Calu3 (cell line): ENCODE measurements at places on chromosomes 1 and 21. TPM values are rescaled to one million over a fixed set of nuclear protein-coding genes. Genes with fewer than 3 reads are reported as not detected.
A peak's percentile ranks its signal among the peaks of the same experiment; 100 is the strongest.

GRCh38 chr1:95953015-95953414 is 719.0 kb downstream of the RWDD3 start:
- no peaks in the 10 kb centered on the region for H3K27me3 ChIP-seq
- H3K4me3 ChIP-seq: no peak overlapping the region
- H3K4me1 ChIP-seq: peaks cover 23% of the 10 kb centered on the region
- peak; percentile 46 for DNase-seq

DNA sequence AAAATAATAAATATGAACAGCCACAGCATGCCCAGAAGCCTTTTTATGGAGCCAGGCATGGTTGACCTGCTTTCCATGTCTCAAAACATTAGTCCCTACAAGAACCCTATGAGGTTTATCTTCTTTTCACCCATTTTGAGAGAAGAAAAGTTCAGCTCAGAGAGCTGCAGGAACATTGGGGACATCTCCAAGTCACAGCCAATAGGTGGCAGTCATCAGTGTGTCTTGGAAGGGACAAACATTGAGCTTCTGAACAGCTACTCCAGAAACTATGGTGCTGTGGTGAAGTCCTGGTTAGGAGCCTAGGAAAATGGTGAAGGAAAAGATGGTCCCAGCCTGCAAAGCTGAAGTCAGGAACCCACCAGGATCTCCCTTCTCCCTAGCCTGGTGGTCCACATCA is 73.6 kb downstream of the JMJD4 start:
- no peak overlapping the region for H3K4me3 ChIP-seq
- no peaks in the 10 kb centered on the region for H3K27me3 ChIP-seq
- no peaks in the 10 kb centered on the region for H3K4me1 ChIP-seq
- no peak overlapping the region for H3K27ac ChIP-seq

DNA sequence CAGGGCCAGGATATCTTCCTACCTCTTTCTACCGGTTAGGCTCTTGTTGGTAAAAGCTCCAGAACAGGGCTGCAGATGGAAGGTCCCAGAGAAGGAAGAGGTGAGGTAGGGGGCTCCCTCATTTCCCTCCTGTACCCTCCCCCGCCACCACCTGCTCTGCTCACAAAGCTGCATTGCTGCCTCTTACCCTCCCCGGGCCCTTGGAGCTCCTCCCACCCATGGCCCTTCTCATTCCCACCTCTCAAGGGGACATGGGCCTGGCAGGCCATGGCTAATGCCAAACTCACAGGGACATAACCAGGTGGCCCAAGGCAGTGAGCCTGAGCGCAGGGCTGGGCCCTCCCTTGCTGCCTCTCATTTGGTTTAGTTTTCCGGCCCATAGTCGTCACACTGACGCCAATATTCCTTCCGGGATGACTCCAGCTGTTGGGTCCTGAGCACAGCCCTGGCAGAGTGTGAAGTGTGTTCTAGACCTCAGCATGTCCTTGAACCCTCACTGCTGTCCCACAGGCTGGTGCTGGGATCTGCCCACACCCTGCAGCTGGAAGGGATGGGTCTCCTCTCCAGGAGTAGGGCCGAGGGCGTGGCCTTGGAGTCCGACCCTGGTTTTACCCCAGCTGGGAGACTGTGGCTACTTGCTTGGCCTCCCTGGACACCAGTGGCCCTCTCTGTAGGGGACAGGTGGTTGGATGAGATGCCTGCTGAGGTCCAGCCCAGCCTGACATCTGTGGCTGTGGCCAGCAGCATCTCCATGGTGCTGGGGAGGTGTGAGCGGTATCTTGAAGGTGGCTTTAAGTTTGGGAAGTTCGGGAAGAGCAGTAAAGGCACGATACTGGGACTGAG is 104.6 kb downstream of the ARHGEF10L start:
- no peak for DNase-seq
- no peaks in the 10 kb centered on the region for H3K27me3 ChIP-seq
- no peak overlapping the region for H3K27ac ChIP-seq
- no peaks in the 10 kb centered on the region for H3K4me1 ChIP-seq
- no peak overlapping the region for H3K4me3 ChIP-seq

- H3K27me3 ChIP-seq: no peaks in the 10 kb centered on the region
- H3K36me3 ChIP-seq: no peaks in the 10 kb centered on the region
- H3K4me3 ChIP-seq: no peak within 1 kb of the TSS
- no peaks in the 10 kb centered on the region for H3K4me1 ChIP-seq
- no peak for DNase-seq
These were observed at the start of gene RGS18 for GRCh38 chr1:192158181-192158580. RGS18 (plus strand) TSS chr1:192158462; CDS start chr1:192158638, 176 bp downstream.

DNA sequence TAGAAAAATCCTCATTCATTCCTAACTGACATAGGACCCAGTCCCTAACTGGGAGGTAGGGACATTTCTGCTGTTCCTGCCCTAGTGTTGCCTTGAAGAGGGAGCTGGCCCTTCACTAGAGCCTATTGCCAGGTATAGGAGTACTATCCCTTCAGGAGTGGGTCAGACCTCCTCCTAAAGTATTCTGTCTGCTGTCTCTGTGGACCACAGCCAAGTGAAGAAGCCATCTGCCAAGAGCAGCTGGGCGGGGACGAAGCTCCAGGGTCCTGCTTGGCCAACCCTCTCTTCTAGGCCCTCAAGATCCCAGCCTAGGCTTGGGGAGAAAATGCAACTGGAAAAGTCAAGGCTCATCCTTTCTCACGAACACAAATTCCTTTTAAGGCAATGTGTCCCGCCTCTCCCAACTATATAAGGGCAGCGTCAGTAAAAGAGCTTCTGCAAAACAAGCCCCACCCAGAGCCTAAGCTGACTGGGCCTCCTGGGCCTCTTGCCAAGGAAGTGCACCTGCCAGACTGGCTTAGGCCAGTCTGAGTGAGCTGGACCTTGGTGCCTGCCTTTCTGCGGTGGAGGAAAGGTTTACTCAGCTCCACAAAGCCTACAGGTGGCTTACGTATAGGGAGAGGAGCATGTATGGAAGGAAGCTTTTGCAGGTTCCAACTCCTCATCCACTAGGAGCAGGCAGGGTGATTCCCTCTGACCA is 638 bp upstream of the TUFT1 start:
- peak; percentile 99 for DNase-seq
- peak overlapping the region; percentile 86 for H3K4me3 ChIP-seq
- H3K27me3 ChIP-seq: no peaks in the 10 kb centered on the region

DNA sequence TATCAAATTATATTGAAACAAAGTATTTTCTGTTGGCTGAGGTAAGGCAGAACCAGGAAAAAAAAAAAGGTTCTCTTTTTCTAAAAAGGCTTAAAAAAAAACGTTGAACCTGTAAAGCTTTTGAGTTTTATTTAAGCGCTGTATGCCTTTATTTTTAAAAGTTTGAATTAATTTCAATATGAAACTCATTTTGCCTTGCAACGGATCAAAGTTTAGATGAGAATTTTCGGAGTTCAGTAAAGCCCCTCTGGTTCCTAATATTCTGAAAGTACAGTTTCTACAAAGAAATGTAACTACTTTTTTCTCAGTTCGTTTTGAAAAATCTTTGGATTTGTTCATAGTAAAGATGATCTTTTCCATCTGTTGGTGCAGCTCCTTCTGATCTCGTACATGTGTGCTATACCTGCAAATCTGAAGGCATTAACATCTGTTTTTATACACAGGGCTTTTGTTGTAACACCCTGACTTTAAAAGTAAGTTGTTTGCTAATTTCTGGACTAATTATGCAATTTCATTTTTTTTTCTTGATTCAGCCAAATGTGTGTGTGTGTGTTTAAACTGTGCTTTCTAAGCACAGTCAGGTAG is 1.7 kb downstream of the ZBTB18 start:
- H3K4me3 ChIP-seq: no peak overlapping the region
- H3K4me1 ChIP-seq: peaks cover 12% of the 10 kb centered on the region
- no peaks in the 10 kb centered on the region for H3K27me3 ChIP-seq

DNA sequence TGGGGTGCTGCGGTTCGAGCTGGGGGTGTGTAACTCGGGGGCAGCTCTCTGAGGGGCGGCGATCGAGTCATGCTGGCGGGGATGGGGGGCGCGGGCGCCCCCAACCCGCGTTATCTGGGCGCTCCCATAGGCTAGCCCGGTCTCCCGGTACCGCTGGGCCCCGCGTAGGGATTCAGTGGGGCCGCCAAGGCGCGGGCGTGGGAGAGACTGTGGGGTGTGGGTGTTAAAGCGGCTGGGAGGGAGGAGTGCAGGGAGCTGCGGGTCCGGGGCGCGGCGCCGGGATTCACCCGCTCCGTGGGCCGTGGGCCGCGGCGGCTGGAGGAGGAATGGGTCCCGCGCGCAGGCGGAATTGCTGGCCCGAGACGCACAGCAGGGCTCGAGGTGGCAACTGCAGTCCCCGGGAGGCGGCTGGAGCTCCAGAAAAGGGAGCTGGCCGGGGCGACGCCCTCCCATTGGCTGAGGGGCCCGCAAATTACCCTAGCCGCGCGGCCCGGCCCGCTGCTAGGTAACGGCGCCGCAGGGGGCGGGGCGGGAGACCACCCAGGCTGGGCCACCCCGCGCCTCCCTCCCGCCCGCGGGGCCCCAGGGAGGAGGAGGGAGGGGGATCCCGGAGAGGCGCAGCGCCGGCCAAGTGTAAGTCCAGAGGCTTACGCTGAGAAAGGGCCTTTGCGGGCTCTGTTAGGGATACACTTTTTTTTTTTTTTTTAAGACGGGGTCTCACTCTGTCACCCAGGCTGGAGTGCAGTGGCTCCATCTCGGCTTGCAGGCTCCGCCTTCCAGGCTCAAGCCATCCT is at the start of gene PTCH2:
TSS of gene PTCH2 (minus strand) at position 392 of the 794 bp plus-strand sequence. CDS start at position 71, 321 bp downstream.
- H3K4me3 ChIP-seq: peak within 1 kb of the TSS; percentile 74
- H3K36me3 ChIP-seq: peaks cover 13% of the 10 kb centered on the region
- peak; percentile 47 for DNase-seq
- no peaks in the 10 kb centered on the region for H3K27me3 ChIP-seq
- H3K27ac ChIP-seq: no peak within 1 kb of the TSS
- no peaks in the 10 kb centered on the region for H3K4me1 ChIP-seq

GRCh38 chr21:43719748-43720538 is 1.0 kb downstream of the PDXK start:
- no peak overlapping the region for H3K27ac ChIP-seq
- peaks cover 19% of the 10 kb centered on the region for H3K4me1 ChIP-seq
- H3K27me3 ChIP-seq: no peaks in the 10 kb centered on the region
- DNase-seq: no peak

GRCh38 chr1:97827887-97828286 is 92.9 kb downstream of the DPYD start:
- H3K4me1 ChIP-seq: no peaks in the 10 kb centered on the region
- H3K36me3 ChIP-seq: no peaks in the 10 kb centered on the region
- DNase-seq: no peak
- H3K4me3 ChIP-seq: no peak overlapping the region

DNA sequence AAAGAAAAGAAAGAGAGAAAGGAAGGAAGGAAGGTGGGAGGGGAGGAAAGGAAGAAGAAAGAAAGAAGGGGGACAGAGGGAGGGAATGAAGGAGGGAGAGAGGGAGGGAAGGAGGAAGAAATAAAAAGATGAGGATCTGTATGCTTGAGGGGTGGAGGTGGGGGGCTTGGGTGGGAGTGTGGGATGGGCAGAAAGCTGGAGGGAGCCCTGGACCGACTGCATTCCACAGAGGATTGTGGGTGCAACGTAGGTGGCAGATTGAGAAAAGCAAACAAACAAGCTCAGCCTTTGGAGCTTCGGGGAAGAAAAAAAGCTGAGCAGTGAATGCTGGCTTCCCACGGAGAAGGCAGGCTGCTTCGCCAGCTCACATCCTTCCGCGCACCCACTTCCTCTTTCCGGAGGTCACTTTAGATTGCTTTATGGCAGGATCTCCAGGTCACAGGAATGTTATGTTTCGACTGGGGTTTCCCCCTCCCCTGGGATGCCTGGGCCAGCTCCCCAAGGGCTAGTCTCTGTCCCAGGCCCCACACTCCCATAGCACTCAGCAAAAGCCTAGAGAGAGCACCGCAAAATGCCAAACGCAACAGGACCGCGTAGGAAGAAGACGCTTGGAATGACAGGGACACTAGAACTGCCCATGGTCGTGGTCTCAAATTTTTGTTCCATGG is 20.7 kb upstream of the LGALS8 start:
- no peaks in the 10 kb centered on the region for H3K27me3 ChIP-seq
- H3K4me3 ChIP-seq: peak overlapping the region; percentile 43
- no peaks in the 10 kb centered on the region for H3K36me3 ChIP-seq
- DNase-seq: peak; percentile 70
- peak overlapping the region; percentile 45 for H3K27ac ChIP-seq

GRCh38 chr1:43207229-43207853 is 35.2 kb downstream of the CFAP57 start:
- peak overlapping the region; percentile 69 for H3K4me3 ChIP-seq
- peak; percentile 48 for DNase-seq
- H3K27me3 ChIP-seq: no peaks in the 10 kb centered on the region

GRCh38 chr1:48194801-48195200 is 27.7 kb upstream of the SLC5A9 start:
- peaks cover 11% of the 10 kb centered on the region for H3K27me3 ChIP-seq
- no peaks in the 10 kb centered on the region for H3K4me1 ChIP-seq

DNA sequence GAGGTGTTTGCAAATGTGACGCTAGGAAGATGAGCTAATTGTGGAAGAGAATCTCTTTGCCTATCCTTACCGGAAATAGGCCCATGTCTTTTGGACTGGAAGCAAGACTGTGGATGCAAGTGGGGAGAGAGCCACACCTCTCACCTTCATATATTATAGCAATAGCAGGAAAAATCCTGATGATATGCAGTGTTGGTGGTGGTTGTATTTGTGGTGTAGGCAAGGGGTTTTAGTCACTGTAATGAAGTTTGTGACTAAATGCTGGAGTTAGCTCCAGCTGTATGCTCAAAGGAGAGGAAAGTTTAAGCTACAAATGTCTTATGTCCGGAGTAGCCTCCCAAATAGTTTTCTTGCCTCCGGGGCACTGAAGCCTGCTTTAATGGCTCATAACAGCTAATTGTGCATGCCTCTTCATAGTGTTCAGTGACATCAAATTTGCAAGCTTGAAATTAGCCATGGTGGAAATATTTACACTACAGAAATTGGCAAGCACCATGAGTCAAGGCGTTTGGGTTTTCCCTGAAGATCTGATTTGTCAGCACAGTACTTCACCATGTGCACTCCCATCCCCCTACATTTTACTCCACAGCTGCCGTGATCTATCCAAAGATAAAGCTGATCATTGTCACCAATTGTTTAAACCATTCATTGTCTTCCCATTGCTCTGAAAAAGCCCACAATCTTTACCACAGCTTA is 102.6 kb upstream of the ZNF644 start:
- no peak overlapping the region for H3K27ac ChIP-seq
- DNase-seq: no peak
- H3K4me3 ChIP-seq: no peak overlapping the region
- no peaks in the 10 kb centered on the region for H3K27me3 ChIP-seq

GRCh38 chr1:204709021-204709420 is 23.5 kb upstream of the LRRN2 start:
- H3K27me3 ChIP-seq: peaks cover 57% of the 10 kb centered on the region
- peaks cover 28% of the 10 kb centered on the region for H3K4me1 ChIP-seq
- no peak overlapping the region for H3K4me3 ChIP-seq
- no peaks in the 10 kb centered on the region for H3K36me3 ChIP-seq
- DNase-seq: no peak

GRCh38 chr1:246066573-246066972 is 440.5 kb downstream of the SMYD3 start:
- H3K36me3 ChIP-seq: no peaks in the 10 kb centered on the region
- H3K4me1 ChIP-seq: no peaks in the 10 kb centered on the region
- DNase-seq: no peak
- H3K27ac ChIP-seq: no peak overlapping the region

B3GALT2 gene
- not detected in 2 replicates for total RNA-seq

CYP4B1 gene
- 0.92 and 1.2 TPM in 2 replicates for total RNA-seq

MPZ gene
- total RNA-seq: 0.37 and 0.47 TPM in 2 replicates
